ENCODE measurements at places on chromosomes 6 and 20.

DNA sequence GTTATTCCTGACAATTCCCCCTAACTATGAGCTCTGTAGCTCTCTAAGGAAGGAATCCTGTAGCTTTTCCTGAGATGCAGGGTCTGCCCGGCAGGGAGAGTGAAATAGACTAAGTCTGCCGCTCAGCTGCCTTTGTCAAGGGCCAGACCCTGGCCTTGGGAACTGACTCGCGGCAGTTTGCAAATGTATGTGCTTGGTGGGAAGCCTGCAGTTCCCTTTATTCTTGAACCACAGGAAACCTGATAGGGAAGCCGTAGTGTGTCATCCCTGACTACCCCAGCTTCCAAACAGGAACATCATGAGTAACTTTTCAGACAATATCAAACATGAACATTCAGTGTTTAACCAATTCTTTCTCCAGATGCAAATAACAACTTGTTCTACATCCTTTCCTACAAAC lies 78.7 kb upstream of the IFNGR1 start:
- peak; percentile 43 for DNase-seq

DNA sequence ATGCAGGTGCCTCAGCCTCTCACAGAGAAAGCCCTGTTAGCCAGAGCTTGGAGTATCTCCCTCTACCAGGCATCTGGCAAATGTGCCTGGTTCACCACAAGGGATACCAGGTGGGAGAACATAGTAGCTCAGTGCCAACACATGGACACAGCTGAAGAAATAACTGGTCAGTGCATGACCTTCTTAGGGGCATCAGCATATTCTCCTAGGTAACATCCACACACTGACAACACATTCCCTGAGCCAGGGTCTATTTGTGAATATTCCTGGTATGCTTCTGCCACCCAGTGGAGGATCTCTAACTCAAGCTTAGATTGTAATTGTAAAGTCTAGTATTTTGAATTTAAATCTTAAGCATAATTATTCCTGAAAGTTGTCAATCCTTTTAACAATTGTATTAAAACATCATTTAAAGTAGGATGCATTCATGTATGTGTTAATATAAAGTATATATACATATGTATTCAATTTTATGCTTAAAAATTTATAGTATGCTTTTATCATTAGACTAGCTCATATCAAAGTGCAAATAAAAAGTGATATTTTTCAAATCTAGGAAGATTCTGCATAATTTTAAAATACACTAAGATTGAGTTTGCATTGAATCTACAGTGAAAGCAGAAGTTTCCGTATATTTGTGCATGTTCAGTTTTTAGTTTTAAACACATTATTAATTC lies 45.3 kb upstream of the COL21A1 start:
- peak; percentile 60 for DNase-seq

GRCh38 chr6:148700047-148700715 lies 46.6 kb upstream of the UST start:
- DNase-seq: peak; percentile 14

DNA sequence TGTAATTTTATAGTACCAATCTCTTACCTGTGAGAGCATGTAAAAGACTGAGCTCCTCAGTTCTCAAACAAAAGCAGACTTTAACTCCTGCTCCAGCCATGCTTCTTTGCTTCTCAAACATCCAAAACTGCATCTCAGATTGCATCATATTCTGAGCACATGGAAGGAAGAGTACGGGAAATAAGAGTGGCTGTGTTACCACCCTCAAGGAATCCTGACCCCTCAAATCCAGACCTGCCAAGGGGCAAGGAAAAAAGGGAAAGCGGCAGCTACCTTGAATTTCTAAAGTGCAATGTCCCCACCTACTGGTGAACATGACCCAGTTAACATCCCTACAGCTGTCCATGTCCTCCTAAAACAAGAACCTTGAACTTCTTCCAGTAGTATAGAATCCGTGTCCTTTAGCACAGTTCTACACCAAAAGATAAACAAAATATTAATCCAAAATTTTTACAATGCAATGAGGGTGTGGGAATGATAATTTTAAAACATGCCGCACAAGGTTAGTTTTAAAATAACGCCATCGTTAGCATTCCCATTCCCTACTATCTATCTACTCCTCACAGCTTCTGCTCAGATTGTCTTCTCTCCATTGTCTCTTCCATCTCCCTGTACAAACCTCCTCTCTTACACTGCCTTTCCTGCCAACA lies 34.1 kb upstream of the HLA-DQB1 start:
- peak; percentile 62 for DNase-seq

DNA sequence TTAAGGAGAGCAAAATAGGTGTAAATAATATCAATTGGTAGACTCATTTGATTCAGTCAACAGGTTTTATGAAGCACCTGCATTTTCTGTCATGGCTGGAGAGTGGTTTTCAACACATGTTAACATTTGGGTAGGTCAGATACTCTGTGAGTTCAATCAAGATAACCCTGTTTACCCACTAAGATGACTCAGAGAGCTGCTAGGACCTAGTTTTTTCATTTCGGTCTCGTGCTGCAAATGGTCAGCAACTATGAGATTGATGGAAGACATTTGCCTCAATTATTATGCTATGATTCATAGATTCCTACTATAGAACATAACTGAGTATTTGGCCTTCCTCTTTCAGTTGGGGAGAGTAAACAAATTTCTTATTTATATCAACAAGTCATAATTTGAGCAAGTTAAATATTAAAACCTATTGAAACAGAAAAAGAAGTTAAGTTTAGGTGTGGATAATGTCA lies 391.4 kb upstream of the CITED2 start:
- no peak for DNase-seq

DNA sequence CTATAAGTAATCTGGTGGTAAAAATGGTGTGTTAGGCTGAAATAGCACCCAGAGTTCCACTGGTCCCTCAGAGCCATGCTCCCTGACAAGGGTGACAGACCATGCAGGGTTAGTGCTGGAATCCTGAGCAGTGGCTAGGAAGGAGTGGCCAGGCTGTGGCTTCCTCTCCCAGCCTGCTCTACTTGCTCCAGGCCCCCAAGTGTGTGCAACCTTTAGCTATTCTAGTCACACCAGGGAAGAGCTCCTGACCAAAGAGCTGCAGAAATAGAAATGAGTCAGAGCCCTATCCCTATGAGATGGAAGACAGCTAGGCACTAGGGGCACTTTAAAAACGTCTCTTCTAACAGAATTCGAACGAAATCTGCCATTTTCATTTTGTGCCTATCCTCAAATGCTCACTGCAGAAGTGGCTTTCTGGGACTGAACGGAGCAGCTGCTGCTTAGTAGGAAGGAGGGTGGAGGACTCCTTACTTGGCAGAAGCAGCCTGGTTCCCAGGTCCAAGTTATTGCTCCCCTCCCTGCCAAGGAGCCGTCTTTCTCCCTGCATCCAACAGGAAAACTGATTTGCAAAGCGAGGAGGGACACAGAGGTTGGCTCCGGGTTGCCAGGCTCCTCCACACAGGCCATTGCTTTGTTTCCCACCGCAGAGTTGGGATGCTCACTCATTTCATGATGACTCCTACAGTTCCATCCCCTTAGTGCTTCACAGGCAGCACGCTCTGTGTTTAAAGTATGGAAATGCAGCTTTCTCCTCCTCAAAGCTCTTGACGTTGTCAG lies 754.5 kb downstream of the C6orf118 start:
- DNase-seq: no peak

DNA sequence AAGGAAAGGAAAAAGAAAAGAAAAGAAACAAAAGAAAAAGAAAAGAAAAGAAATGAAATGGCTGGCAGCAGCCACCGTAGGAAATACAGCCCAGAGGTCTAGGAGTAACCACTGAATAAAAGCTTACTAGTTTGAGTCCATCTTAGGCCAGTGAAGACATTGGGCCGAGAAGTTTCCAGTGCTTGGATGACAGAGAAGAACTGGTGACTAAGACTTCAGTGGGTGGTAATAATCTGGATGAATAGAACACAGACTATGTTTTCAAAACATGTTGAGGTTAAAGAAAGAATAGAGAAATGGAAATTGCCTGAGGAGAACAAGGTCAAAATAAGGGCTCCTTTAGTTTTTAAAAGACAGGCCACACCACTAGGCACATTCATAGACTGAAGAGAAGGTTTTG lies 198.8 kb downstream of the ATXN1 start:
- no peak for DNase-seq

DNA sequence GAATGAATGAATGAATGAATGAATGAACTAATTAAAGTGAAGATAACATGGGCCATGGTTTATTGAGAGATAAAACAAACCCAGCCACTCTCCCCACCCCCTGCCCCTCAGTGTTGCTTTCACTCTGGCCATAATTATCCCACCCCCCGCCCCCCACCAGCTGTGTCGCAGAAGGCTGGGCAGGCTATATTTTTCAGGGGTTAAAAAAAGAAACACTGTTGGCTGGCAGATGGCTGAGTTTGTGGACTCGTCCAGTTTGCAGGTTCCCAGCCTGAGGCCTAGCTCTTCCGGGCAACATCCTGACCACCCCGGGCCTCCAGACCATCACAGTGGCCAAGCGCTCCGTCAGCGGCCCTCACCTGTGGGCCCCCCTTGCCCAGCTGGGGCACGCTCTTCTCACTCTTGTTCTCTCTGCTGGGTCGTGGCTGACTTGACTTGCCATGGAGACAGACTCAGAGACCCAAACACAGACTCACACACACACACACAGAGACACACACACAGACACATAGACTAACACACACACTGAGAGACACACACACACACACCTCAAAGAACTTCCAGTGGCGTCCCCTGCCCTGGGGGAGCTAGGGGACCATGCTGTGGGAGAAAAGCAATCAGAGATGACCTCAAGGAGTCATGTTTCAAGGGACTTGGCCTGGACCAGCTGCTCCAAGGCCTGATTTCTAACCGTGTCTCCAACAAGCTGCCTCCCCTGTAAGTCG lies 2.2 kb upstream of the GRM4 start:
- DNase-seq: no peak

- no peak for DNase-seq
These were observed 421.2 kb upstream of the EYS start for GRCh38 chr6:66128243-66128642.

- DNase-seq: peak; percentile 63
These were observed 264.3 kb upstream of the PLN start for GRCh38 chr6:118283766-118284165.

GRCh38 chr6:158769234-158769770 lies 49.9 kb downstream of the EZR start:
- DNase-seq: no peak

DNA sequence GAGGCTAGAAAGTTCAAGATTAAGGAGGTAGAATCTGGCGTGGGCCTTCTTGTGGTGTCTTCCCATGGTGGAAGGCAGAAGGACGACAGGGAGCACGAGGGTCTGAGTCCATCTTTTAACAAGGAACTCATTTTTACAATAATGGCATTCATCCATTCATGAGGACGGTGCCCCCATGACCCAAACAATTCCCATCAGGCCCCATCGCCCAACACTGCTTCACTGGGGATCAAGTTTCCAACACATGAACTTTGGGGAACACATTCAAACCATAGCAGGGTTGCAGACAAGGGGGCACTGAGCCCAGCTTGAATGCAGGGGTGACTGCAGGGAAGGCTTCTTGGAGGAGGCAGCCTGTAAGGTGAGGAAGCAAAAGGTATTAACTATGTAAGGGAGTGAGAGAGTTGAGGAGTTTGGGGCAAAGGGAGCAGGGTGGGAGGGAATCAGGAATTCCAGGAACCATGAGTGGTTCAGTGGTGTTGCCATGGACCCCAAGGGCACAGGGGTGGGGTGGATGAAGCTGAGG lies 5.5 kb downstream of the RAB44 start:
- DNase-seq: no peak

DNA sequence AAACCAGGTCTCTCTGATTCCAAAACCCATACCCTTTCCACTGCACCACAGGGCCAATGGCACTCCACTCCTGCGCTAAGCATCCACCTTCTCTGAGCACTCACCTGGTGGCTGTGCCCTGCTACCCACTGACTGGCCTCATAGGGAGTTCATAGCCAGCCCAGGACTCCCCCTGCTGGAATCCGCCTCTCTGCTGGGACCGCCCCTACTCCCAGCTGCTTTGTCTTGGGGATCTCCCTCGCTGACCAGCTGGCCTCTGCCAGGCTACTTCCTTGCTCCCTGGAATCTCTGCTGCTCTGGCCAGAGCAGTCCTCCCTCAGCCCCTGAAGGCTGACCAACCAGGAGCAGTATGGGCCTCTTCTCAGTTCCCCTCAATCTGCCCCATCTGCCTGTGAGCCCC lies 129.7 kb downstream of the FAXC start:
- DNase-seq: no peak

GRCh38 chr6:90222724-90223198 lies 73.9 kb downstream of the BACH2 start:
- DNase-seq: no peak

DNA sequence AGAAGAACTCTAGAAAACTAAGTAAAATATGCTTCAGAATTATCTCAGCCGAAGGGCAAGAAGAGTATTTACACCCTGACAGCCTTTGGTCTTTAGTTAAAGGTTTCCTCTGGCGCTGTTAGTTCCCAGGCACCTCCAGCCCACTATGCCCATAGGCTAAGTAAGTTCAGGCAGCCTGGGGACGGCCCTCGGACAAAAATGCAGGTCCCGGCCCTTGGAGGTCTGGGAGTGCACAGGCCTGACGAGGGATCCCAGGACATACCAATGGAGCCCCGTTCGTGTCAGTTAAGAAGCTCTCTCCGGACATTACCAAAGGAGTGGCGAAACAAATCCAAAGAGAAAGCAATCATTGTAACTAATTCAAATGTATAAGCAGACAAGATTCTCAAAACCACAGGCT lies 311.8 kb downstream of the CD83 start:
- DNase-seq: no peak

DNA sequence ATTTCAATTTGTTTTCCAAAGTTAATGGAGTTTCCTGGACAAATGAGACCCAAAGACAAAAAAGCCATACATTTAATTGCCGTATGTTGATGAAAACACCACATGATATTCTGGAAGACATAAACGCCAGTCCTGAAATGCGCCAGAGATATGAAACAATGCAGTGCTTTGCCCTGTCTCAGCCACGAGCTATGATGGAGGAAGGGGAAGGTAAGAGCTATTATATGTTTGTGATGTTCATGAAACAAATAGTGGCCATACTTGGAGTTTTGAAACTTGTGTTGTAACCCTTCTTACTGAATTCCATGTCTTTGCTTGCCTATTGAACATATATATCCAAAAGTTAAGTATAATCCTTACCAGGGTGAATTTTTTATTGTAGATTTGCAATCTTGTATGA lies 125.9 kb downstream of the NCOA3 start:
- DNase-seq: no peak

All from fibroblast of skin of abdomen (primary cell).